ENCODE measurements at places on chromosomes 6 and 20.

DNA sequence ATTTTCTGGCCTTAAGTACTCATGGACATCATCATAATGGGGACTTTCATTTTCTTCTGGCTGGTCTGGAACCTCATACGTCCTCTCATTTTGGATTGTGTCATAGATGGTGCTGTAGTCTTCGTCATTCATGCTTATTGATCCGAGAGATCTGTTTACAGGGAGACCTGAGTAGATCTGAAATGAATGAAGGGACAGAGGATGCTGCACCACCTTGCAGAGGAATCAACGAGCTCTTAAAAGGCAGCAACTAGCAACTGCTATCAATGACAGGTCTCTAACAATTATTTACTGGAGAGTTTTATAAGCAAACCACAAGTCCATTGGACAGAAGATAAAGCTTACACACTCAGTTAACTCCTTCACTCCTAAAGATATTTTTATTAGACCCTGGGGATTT lies 49.7 kb upstream of the ENPP4 start:
- DNase-seq, result no peak

DNA sequence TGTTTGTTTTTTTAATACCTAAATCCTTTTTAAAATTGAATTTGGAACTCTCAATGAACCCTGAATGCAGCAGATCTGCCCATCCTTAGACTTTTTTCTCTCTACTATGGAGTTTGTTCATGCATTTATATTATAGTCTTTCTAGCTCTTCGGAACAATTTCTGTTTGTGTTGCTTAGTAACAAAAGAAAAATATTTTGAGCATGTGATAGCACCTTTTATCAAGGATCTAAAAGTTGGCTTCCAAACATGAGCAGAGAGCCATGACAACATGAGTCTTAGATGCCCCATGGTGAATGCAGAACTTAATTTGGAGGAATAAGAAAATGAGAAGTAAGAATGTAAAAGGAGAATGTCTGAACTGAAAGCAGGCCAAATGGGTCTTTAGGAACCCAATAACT lies 133.7 kb downstream of the EDN1 start:
- DNase-seq, result no peak

DNA sequence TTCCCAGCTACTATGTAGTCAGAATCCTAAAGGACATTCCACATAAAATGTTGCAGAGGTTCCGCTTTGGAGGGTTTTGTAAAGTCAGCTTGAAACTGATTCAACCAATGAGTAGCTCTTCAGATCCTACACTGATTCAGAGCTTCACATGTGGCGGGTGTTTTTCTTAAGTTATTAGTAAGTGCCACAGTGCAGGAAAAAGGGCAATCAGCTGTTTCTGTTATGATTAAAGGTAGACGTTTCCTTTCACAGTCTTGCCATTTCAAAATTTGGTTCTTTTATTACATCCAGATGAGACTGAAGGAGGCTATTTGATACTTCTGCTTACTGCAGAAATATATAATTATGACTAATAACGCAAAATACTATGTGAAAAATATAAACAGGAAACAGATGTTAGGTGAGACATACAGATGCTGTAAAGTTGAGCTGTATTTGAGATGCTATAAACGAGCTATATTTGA lies 443.9 kb downstream of the CDKAL1 start:
- DNase-seq, result no peak

DNA sequence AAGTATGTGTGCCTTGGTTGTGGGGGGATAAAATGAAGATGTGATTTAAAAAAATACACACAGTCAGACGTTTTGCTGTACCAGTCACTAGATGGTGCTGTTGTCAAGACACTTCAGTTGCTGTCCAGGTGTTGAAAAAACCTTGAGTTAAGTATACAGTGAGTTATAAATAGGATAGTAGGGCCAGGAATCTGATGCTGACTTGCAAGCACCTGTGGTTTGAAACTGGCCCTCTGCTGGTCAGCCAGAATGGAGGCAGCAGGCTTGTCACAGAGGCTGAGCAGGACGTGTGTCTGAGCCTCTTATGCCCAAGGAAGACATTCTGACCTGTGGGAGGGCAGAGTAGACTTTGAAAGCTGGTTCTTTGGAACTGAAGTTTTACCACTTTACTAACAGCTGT lies 27.8 kb downstream of the RNF8 start:
- DNase-seq, result peak; percentile 61

GRCh38 chr20:49866051-49866450 lies 49.3 kb downstream of the SPATA2 start:
- no peak for DNase-seq

GRCh38 chr6:116562614-116563013 lies 8.7 kb upstream of the RWDD1 start:
- DNase-seq, result no peak

DNA sequence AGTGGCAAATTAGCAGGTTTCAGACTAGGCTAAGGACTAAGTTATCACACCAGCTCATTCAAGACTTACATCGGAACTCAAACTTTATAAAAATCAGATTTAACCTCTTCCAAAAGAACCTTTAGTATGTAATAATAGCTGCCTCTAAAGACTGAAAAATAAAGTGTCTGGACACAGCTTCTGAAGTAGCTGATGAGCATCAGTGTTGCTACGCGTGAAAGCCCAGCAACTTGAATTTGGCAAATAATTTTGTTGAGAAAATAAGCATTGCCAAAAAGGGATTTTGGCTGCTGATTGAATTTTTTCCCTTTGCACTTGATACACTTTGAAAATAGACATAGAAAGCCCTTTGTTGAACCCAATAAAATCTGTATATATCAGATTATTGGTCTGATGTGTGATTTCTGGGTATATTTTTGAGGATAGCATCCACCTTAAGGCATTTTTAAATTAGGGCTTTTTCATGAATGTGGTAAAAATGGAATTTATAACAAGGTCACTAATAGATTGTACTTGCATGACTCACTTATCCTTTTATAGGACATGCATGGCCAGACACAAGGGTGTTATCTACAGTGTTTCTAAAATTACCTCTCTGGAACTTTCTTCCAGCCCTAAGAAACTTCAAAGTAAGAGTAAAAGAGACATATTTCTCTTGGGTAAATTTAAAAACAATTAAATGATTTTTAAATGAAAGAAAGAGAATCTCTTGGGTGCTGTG lies 350.4 kb downstream of the TENT5A start:
- no peak for DNase-seq

GRCh38 chr20:2042400-2042799 lies 48.5 kb upstream of the PDYN start:
- DNase-seq, result no peak

DNA sequence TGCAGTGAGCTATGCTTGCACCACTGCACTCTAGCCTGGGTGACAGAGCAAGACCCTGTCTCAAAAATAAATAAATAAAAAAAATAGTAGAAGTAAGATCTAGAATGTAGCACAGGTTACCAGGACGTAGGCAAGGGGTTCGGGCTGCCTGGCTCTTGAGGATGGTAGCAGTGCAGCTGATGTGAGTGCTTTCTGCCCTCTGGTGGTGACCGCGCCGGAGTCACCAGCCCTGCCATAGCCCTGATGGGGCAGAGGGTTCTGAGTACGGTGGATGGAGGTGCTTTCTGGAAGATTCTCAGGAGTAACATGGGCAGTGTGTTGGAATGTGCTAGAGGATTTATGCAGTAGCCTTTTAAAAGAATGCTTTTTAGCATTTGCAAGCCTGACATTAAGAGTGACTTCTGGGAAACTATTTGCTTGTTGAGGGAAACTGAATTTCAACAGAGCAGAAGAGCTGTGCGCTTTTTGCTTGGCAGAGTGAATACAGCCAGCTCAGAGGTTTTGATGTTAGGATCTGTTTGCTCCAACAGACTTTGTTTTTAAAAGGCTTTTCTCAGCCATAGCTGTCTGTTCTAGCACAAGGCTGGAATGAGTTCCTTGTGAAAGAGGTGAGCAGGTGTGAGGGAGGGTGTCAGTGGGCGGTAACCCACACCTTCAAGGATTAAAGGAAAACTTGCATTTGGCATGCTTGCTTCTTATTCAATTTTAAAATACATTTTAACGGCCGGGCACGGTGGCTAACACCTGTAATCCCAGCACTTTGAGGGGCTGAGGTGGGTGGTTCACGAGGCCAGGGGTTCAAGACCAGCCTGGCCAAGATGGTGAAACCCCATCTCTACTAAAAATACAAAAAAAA lies 65.9 kb downstream of the PTPN1 start:
- DNase-seq, result peak; percentile 77

GRCh38 chr6:131023834-131024504 lies 39.1 kb downstream of the EPB41L2 start:
- no peak for DNase-seq

- DNase-seq, result no peak
Observed at GRCh38 chr20:34030456-34030855, 36.7 kb downstream of the RALY start.

GRCh38 chr20:4136967-4137334 lies 121.6 kb upstream of the RNF24 start:
- DNase-seq, result peak; percentile 32

GRCh38 chr6:87729965-87730719 lies 28.1 kb upstream of the AKIRIN2 start:
- DNase-seq, result no peak

DNA sequence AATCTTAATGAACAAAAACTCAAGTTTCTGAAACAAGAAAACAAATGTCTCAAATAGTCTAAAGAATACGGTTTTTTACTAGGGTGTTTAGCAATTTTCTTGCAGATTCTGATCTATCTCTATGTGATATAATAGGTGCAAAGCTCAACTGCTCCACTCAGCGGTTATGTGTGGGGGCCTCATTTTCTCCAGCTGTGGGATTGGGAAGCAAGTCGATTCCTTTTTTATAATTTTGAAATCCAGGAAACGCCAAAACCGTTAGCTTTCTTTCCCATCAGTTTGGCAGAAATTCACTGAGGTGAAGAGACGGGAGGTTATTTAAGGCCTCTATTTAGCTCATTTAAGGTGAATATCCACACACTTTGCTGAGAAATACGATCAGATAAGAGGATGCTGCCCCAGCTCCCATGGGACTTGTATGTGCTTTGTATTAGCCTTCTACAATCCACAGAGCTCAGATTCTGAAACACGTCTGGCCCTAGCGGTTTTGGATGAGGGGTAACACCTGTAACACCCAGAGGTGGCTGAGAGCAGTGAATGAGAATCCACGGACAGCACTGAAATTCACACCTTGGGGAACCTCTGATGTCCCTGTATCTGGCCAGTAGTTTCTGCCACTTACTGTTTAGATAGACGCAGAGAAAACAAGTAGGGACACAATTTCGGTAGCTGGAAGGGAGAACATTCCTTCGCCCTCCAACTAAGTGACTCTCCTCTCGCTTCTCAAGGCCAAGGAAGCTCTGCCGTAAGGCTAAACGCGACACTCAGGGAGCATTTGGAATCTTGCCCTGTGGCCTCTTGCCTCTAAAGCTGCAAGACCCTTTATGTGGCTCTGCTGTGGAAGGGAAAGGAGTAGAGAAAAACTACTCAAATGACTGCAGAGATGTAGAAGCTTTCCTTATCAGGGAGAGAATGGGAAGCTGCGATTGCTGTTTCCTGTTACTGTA lies 6.5 kb upstream of the BCAS4 start:
- DNase-seq, result no peak

DNA sequence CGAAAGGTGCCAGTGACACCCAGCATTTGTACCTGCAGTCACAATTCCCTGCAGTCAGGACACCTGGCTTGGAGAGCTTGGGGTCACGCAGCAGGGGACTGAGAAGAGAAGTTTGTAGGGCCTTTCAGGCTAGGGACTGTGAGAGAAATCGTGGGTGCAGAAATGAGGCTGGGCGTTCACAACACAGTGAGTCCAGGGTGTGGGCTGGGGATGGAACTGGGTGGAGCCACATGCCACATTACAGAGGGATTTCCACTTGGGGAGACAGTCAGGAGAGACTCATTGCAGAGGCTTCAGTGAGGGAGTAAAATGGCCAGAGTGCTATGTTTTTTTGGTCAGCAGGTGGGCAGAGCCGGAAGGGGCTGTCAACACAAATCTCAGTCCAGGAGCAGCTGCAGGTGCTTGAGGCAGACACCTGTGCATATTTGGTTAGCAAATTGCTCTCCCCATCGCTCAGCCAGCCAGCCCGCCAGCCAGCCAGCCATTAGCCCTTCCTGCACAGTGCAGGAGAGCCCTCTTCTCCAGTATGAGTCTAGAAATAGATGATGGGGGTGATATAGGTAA lies 7.4 kb downstream of the ITPR3 start:
- DNase-seq, result no peak

DNA sequence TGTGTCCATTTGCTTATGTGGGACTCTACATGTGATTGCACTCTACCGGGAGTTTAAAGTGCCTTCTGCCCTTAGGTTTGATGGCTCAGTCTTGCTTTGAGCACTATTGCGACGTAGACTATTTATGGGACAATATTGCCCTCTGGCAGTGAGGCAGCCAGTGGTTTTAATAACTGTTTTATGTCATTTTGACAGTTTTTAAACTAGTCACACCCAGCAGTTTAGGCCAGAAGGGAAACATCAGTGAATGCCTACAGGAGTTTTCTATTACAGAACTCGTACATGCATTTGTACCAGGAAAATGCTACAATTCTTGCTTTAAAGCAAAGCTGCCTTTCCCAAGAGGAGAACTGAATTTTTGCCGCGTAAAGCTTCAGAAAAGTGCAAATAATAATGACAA lies 813.7 kb downstream of the KIF16B start:
- no peak for DNase-seq

DNA sequence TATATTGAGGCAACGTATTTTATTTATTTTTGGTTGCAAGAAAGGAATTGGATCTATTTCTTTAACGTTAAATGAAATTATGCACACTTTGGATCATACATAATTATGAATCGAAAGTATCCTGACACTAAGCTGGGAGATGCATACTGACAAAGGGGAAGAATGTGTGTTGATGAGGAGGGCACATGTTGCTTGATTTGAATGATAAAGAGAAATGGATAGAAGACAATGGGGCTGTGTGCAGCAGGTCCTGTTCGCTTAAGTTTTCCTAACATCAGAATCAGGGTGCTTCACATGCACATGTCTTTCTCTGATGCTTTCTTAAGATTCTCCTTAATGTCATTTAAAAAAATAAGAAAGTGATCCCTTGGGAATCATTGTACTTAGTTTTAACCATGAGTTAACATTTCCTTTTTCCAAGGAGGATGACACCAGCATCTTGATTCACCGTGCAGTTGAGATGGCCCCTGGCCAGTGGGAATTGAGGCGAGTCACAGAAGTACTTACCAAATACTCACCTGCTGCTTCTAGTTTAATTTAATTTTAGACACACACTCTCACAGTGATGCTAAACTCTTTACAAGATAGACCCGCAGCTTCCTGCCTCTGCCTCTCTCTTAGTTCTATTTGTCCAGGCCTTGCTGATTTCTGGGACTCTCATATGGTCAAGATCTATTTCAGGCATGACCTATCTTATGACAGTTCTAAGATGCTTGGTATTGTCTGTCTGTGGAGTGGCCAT lies 116.5 kb downstream of the CLIC5 start:
- DNase-seq, result no peak

DNA sequence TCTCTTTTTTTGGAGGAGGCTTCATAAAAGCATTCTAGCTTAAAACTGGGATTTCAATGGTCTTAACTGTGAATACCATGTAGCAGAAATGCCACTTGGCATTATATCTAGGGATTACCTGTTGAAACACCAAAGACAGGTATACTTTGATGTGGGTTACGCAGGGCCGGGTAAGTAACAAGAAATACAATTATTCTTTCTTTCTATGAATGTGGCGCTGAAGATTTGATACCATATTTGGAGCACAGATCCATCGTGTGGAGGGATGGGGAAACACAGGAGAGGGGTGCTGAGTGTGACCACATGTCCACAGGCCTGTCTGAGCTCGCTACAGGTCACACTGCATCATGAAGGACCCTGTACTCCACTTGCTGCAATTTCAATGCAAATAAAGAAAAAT lies 257.8 kb downstream of the GMPR start:
- no peak for DNase-seq
